NCI-H187 treated with DMSO at 0.1 percent for 48 hours (cell line): ENCODE measurements at places on chromosomes 1 and 21.
A peak's percentile ranks its signal among the peaks of the same experiment; 100 is the strongest.

DNA sequence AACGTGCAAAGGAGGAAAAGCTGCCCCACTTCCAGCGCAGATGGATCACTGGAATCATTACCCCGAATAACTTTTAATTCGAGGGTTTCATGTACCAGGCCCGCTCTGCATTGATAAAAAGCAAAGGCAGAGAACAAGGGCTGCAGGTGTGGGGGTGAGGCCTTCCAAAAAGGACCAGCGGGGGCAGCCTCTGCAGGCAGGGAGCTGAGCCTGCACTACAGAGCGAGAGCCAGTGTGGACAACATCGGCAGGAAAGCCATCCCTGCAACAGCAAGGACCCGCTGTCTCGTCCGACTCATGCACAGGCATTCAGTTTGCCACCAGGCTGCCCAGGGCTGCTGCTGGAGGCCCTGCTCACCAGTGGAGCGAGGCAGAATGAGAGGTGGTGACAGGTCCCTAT, 27.1 kb upstream of the AJAP1 start:
- no peak for DNase-seq

GRCh38 chr1:38152351-38153065, 105.9 kb upstream of the POU3F1 start:
- peak; percentile 89 for DNase-seq

- DNase-seq, result peak; percentile 92
These were observed 409 bp upstream of the HOOK1 start for GRCh38 chr1:59814180-59814900.

GRCh38 chr1:242623119-242623518, 98.6 kb upstream of the PLD5 start:
- DNase-seq, result no peak

GRCh38 chr1:55720261-55720660, 505.1 kb upstream of the USP24 start:
- DNase-seq, result no peak

DNA sequence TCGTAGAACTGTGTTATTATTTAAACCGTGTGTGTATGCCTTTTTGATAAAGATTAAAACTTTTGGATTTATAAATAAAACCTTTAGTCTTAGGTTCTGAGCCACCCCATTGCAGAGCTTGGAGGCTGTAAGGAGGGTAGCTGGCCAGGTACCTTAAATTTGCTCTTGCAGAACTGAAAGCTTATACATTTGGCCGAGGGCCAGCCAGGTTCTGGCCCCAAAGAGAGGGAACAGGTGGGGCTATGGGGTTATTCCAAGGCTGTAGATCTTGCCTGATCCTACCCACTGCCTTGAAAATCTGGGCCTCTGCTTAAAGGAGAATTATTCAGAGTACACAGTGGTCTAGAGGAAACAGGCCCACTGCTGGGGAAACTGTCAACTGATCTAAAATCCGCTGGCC, 59.6 kb downstream of the CAMK2N1 start:
- DNase-seq, result no peak

DNA sequence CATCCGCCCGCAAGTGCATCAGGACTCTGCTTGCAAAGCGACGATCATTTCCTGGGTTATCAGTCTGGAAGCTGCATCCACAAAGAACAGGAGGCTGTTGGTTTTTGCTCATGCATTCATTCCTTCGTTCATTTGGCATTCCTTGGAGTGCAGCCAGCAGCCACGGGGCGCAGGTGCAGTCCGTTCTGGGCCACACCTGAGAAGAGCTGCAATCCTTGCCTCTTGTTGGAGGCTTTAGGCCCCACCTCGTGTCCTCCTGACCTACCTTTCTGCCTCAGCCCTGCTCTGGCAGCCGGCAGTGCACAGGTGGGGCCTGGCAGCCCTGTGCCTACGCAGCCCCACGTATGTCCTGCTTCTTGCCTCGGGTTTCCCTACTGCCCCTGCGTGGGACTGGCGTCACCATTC, 19.6 kb upstream of the C2CD2 start:
- no peak for DNase-seq

GRCh38 chr21:21109736-21110135, 111.5 kb downstream of the NCAM2 start:
- DNase-seq, result no peak

GRCh38 chr21:35257413-35257812, 208.3 kb upstream of the RUNX1 start:
- peak; percentile 42 for DNase-seq

DNA sequence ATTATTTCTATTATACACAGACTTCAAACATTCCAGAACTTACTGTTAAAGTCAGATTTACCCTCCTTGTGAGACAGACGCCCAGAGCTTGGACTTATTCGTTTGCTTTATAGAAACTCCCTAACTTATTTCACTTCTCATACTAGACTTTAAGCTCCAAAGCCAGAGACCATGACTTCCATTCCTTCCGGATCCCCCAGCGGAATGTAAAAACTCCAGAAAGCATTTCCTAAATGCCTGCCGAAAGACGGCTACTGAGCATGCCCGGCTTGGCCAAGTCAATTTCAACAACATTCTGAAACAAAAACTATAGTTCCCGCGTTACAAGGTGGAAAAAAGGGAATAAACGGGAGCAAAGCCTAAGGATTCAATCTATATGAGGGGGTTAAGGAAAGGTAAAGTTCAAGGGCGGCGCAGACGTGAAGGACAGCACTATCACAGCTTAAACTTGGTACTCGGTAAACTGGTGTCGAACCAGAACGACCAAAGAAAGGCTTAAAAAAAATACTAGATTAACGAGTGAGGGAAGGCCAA, 1.1 kb downstream of the USP48 start:
- DNase-seq, result no peak

GRCh38 chr1:168135921-168136708, 615 bp downstream of the GPR161 start:
- DNase-seq, result no peak

- no peak for DNase-seq
These were observed 28.1 kb downstream of the KMO start for GRCh38 chr1:241560146-241560848.

GRCh38 chr21:16072737-16073136, 343.0 kb downstream of the USP25 start:
- no peak for DNase-seq

- no peak for DNase-seq
These were observed 24.7 kb downstream of the INAVA start for GRCh38 chr1:200919386-200919785.

- no peak for DNase-seq
These were observed 6.0 kb upstream of the IFNLR1 start for GRCh38 chr1:24193046-24193445.

DNA sequence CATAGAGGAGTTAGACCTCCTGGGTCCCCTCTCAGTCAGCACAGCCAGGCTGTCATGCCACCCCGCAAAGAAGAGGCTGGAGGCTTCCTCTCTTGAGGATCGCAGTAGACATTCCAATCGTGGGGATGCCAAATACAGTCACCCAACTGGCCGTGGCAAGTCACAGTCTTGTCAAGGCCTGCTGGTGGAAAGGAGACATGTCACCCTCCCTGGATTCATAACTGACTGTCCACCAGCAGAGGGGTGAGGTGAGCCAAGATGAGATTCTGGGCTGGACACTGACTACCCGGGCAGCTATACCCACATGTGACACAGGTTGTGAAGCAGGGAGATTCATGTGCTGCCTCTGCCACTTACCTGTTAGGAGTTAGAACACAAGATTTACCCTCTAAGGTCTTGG, 123.5 kb upstream of the NGF start:
- no peak for DNase-seq

- no peak for DNase-seq
These were observed 218.5 kb downstream of the SDCCAG8 start for GRCh38 chr1:243474136-243474881.

- no peak for DNase-seq
These were observed 4.4 kb upstream of the C4BPB start for GRCh38 chr1:207084232-207084631.

DNA sequence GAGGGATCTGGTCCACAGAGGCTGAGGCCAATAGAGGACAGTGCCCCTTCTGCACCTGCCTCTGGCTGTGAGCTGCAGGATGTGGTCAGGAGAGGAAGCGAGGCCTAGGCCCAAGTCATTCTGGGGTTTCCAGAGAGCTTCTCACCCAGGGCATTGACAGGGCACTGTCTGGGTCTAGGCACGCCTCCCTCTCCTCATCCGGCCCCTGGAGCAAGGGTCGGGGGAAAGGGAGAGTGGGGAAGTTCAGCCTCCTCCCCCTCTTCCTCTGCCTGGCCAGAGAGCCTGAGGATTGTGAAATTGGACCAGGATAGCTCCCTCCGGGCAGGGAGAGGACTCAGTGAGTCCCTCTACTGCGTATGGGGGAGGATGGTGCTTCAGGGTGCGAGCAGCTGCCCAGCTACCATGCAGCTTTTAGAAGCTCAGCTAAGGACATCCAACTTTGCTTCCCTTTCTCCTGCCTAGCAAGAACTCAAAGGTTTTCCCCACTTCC, 6.3 kb upstream of the INAVA start:
- DNase-seq, result no peak

- DNase-seq, result no peak
These were observed 246.7 kb upstream of the B3GALT2 start for GRCh38 chr1:193432979-193433587.

DNA sequence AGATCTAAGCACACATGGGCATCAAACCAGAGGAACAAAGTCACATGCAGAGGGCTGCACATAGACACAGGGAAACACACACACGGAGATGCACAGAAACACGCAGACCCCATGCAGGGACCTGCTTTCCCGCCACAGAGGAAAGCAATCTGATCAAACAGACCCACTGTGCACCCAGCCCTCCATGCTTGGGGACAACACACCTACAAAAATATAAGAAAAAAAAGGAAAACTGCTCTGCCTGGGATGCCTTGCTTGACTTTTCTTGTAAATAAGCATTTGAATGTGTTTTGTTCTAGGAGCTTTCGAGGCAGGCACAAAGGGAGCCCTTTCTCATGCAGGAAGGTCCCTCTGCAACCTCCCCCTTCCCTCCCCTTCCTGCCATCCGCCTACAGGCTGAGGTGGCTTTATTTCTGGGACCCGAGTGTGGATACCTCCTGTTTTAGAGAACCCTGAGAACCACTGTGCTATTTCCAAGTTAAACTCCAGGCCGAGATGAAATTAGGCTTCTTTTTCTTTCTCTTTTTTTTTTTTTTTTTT, 3.5 kb upstream of the ICMT start:
- DNase-seq, result no peak

GRCh38 chr1:50393522-50394120, 29.6 kb downstream of the DMRTA2 start:
- DNase-seq, result no peak

- DNase-seq, result no peak
These were observed 121.3 kb downstream of the TNNI3K start for GRCh38 chr1:74356493-74356892.

DNA sequence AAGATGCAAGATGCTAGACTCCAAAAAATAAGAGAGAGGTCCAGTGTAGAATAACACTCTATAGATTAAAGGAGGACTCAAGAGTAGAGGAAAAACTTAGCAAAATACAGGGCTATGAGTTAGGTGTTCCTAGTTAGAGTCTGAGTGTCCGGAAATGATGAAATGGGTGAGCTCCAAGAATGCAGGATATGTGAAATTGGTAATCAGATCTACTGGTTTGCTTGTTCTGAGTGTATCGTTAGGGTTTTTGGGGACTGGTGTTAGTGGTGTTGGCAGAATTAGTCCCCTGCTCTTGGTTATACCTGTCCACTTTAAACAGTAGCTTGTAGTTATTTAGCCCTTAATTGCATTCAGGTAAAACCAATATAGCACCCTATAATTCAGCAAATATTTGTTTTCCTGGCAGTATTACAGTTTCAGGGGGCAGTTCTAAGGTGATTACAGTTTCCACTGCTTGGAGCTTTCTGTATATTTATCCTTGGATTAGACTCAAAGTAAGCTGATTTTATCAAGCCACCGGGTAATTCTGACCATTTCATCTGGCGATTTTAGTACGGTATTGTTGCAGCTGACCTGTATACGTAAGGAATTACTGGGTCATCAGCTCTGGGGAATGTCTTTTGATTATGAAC, 332.7 kb downstream of the CHRM3 start:
- DNase-seq, result no peak

DNA sequence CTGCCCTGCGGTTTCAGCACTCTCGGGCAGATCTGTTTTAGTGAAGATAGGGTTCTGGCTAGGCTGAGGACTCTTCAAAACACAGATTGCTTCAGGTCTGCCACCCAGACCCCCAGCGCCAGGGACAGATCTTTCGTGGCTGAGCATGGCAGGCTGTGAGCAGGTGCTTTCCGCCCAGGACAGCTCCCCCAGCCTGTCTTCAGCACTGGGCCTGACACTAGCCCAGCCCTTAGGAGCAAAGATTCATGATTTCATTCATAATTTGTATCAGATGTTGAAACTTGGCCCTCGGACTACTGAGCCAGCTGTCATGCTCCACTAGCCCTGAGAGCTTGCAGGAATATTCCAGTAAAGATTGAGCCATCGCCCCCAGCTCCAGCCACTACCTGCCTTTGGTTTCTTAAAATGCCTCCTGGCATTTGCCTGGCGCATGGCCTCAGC, 5.9 kb downstream of the ADPRS start:
- no peak for DNase-seq

DNA sequence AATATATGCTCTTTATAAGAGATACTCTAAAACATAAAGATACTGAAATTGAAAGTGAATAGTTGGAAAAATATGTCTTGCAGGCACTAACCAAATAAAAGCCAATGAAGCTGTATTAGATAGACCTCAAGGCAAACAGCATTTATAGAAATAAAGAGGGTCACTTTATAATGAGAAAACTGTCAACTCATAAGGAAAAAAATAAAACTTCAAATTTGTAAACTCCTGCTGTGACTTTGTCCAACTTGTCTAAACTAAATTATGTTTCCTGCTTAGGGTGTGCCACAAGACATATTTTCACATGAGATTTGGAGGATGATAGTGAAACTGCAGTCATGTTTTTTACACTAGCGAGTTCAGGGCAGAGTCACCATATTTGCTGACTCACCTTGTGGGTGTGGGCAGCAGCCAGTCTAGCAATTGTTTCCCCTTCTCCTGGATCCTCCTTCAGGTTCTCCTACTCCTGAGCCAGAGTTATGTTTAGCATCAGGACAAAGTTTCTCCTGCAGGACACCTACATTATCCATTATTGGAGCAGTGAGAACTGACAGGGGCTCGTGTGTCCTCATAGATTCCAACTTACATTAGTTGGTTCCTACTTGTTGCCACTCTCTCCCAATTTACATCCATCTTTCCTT, 43.8 kb downstream of the CD53 start:
- no peak for DNase-seq

DNA sequence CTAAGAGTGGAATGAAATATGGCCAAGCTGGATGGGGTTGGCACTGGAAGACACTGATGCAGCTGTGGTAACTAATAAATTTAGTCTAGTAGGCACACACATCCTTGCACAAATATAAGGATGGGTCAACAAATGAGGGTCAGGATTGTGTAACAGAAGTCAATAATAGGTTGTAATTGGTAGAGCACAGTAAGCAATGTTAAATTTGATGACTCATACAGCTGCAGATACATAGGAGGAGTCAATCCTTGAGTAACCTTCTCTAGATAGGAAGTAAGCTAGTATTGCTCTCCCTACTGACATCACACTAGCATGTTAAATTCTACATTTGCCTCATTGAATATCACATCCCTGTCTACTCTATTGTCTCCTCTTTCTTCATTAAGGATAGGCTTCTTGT, 332.1 kb downstream of the PTPRC start:
- no peak for DNase-seq
